ENCODE measurements at places on chromosomes 3 and 15. TPM values are rescaled to one million over a fixed set of nuclear protein-coding genes. Genes with fewer than 3 reads are reported as not detected.

The ZCWPW2 gene
- polyA plus RNA-seq = 0.29 TPM

The GATA2 gene
- 2.3 TPM for polyA plus RNA-seq

The GHSR gene
- not detected for polyA plus RNA-seq

The NUP210 gene
- 5.7 TPM for polyA plus RNA-seq

The ZNF35 gene
- 2.8 TPM for polyA plus RNA-seq

The ARHGEF3 gene
- polyA plus RNA-seq = 11.1 TPM

The TIMP4 gene
- polyA plus RNA-seq = 1.00 TPM

The GAP43 gene
- polyA plus RNA-seq = 0.08 TPM

The GABRR3 gene
- not detected for polyA plus RNA-seq

The GPR27 gene
- polyA plus RNA-seq = 3.2 TPM

The RNF7 gene
- 97.7 TPM for polyA plus RNA-seq

The PRSS50 gene
- 0.06 TPM for polyA plus RNA-seq

The LRRC49 gene
- polyA plus RNA-seq = 2.1 TPM

The TGM4 gene
- polyA plus RNA-seq = not detected

The SMCO1 gene
- not detected for polyA plus RNA-seq

The CRABP1 gene
- polyA plus RNA-seq = 0.11 TPM

The SMAD6 gene
- 0.75 TPM for polyA plus RNA-seq

The DNAH12 gene
- 0.24 TPM for polyA plus RNA-seq

The C3orf70 gene
- 1.5 TPM for polyA plus RNA-seq

The NIT2 gene
- polyA plus RNA-seq = 25.3 TPM

The TICRR gene
- 6.6 TPM for polyA plus RNA-seq

The GOLGA8R gene
- polyA plus RNA-seq = 0.79 TPM

The MTFMT gene
- 6.9 TPM for polyA plus RNA-seq

The FETUB gene
- polyA plus RNA-seq = 3.3 TPM

The AADACL2 gene
- polyA plus RNA-seq = 0.33 TPM

The RASGRP1 gene
- polyA plus RNA-seq = 4.0 TPM

The ANKRD63 gene
- not detected for polyA plus RNA-seq

The DLEC1 gene
- polyA plus RNA-seq = 0.39 TPM

The FSTL1 gene
- 5.4 TPM for polyA plus RNA-seq

The THSD4 gene
- polyA plus RNA-seq = 34.1 TPM

The MAP6D1 gene
- 1.4 TPM for polyA plus RNA-seq

The HMG20A gene
- 7.0 TPM for polyA plus RNA-seq

The DET1 gene
- polyA plus RNA-seq = 0.92 TPM

The PROS1 gene
- polyA plus RNA-seq = 8.1 TPM

The ALG1L2 gene
- polyA plus RNA-seq = not detected

The SLC6A11 gene
- polyA plus RNA-seq = 6.1 TPM

The GOLGA6L7 gene
- polyA plus RNA-seq = not detected

Data from esophagus (tissue), 2 donors.